ENCODE measurements at places on chromosomes 16 and 17. TPM values are rescaled to one million over a fixed set of nuclear protein-coding genes. Genes with fewer than 3 reads are reported as not detected.

The SEPTIN12 gene
- not detected for total RNA-seq

The USP43 gene
- total RNA-seq = not detected

The MC1R gene
- 7.1 TPM for total RNA-seq

The CETP gene
- 0.17 TPM for total RNA-seq

The PLA2G10 gene
- total RNA-seq = not detected

The CNGB1 gene
- total RNA-seq = not detected

The RFFL gene
- 16.7 TPM for total RNA-seq

The AMDHD2 gene
- 75.0 TPM for total RNA-seq

The PLXDC1 gene
- total RNA-seq = 11.8 TPM

The ABCA9 gene
- 23.3 TPM for total RNA-seq

Data from smooth muscle cell of trachea (primary cell).